ENCODE measurements at places on chromosomes 11 and 22. TPM values are rescaled to one million over a fixed set of nuclear protein-coding genes. Genes with fewer than 3 reads are reported as not detected.

Gene SART1
- polyA plus RNA-seq = 52.8 TPM

Gene RASSF10
- polyA plus RNA-seq = 12.5 TPM

Gene ST14
- polyA plus RNA-seq = 0.05 TPM

Gene UCP3
- polyA plus RNA-seq = 1.5 TPM

Gene PATE4
- polyA plus RNA-seq = not detected

Gene ZNF214
- polyA plus RNA-seq = 0.70 TPM

Gene BET1L
- 28.5 TPM for polyA plus RNA-seq
